Central memory CD8-positive, alpha-beta T cell (primary cell): ENCODE measurements at places on chromosomes 4 and X.

GRCh38 chr4:92163348-92163747 is 140.4 kb upstream of the GRID2 start:
- DNase-seq, result no peak

DNA sequence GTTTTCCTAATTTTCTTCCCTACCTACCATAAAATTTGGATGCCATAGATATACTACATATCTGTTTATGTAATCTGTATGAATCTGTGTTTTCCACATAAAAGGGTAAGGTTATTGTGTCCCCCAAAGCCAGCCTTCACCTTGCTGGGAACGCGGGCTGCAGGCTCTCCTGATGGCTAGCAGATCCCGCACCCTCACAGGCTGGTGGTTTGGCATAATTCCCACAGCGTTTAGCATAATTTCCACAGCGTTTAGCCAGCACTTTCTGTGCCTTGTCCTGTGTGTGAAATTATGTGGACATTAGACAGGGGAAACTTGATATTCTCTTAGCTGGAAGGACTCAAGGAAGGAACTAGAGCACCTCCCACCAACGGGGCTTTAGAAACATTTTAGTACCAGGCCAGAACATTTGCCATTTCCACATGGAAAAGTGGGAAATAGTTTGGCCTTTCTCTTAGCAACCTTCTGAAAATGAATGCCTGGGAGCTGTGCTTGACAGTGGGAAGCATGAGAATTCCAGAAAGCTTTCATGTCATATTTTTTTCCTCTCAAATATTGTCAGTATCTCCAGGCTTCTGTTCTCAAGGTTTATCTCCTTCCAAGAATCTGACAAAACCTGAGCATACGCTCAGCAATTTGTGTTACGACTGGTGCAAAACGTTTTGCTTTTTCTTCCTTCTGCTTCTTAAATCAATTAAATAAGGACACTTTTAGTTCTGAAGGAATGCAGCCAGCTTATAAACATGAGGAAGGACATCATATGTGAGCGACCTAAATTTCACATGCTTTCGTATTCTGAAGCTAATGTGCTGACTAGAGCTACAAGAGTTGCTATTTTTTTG is 67.9 kb downstream of the STK32B start:
- DNase-seq, result no peak

DNA sequence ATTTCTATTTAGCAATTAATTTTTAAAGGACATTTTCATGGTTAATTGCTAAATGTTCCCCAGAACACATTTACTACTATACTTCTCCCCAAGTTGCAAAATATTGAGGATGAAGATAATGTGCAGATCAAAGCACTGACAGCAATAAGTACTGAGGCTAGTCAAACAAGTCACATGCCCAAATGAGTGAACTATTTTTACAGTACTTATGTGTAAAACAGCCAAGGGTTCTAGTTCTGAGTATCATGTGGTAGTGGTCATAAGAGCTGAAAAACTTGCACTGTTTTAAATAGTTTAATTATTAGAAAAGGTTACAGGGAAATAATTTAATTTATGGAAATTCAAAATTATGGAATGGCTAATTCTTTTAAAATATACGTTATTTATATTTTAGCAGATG is 3.8 kb downstream of the GALNTL6 start:
- no peak for DNase-seq

DNA sequence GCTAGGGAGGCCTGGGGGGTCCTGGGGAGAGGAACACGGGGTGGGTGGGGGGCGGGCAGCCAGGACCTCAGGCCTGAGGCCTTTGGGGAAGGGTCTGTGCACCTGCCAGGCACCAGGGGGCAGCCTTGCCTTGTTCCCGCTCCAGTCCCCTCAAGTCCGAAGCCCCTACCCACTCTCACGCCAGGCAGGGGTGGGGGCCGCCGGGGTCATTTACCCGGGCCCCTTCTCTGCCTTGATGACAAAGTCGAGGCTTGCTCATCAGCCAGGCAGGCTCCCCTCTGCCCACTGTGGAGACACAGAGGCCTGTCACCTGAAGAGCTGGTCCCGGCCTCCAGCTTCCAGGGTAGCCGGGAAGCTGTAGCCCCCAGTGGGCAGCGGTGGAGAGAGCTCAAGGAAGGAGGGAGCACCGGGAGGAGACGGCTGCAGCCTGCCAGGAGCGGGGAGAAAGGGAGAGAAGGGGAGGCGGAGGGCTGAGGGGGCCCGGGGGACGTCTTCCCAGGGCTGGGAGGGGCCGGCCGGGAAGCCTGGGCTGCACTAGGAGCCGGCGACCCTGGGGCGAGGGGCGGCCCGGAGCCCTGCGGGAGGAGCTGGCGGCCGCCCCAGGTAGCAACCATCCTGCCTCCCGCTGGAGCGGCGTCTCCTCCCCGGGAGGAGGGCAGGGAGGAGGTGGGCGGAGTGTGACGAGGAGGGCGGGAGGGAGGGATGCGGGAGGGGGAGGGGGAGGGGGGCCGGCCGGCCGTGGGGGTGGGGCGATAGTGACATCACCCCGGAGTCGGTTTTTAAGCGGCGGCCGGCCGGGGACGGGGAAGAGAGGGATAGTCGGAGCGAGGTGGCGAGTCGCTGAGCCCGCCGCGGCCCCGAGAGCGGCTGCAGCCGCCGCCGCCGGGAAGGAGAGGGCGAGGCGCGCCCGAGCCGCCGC is at the start of gene SLC6A8:
Gene SLC6A8 (plus strand): TSS at position 806 of the 919 bp plus-strand sequence. CDS start 649 bp downstream, outside the sequence.
- DNase-seq, result no peak

- no peak for DNase-seq
These were observed 93.8 kb downstream of the TLL1 start for GRCh38 chr4:165966833-165967232.

GRCh38 chr4:141932490-141932889 is 296.1 kb downstream of the IL15 start:
- DNase-seq, result no peak

DNA sequence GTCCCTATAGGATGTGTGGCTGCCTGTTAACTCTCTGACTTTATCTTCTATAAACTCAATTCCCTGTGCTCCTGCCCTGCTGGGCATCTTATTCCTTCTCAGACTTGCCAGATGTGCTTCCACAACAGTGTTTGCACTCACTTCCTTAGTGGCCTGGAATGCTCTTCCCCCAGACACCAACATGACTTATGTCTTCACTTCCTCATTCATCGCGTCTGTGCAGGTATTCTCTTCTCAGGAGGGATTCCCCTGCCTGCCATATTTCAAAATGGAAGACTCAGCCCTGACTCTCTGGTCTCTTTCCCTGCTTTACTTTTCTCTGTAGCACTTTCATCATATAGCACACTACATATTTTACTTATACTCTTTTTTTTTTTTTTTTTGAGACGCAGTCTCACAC is 344.0 kb downstream of the CENPC start:
- DNase-seq, result no peak

GRCh38 chrX:10897768-10898167 is 213.4 kb upstream of the HCCS start:
- DNase-seq, result no peak

DNA sequence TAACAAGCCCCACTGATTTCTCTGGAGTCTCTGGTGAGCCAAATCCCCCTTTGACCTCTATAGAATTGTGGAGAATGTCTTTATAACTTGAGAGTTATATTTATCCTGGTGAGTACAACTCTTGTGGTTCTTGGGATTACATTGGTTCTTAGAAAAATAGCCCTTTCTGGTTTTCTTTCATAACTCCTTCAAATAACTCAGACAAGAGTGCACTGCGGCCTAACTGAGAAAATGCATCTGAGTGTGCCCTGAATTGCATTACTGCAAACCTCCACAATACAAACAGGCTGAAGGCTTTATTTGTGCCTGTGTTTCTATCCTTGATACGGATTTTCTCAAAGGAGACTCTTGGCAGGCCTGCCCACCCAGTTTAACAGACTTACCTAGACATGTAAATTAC is 2.7 kb downstream of the BEX3 start:
- DNase-seq, result no peak

GRCh38 chrX:40579900-40580536 is 752 bp upstream of the ATP6AP2 start:
- no peak for DNase-seq

GRCh38 chr4:87270144-87270543 is 49.7 kb upstream of the KLHL8 start:
- no peak for DNase-seq

GRCh38 chr4:86235549-86235948 is 124.3 kb downstream of the MAPK10 start:
- DNase-seq, result no peak

DNA sequence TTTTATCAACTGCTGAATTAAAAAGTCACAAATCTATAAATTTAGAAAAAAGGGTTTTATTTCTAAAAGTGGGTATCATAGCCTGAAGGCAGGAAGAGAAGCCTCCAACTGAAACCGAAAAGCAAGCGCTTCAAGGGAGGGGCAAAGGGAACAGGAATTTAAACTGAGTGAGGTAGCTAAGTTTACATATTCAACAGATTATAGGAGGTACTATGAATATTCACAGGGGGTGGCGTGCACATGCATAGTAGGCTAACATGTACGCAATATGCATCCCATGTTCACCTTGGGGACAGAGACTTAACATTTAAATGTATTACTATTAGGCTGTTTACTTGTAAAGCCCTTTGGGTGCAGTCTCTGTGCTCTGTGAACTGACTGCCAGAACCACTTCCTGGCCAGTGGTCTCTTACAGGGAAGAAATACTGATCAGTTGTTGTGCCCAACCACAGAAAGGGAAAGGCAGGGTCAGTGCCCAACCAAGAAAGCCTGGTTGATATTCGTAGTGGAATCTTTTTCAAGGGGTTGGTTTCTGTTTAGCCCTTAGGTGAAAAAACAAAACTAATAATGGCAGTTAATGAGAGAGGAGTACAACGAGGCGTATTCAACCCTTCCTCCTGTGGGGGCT is 168.7 kb upstream of the GALNTL6 start:
- no peak for DNase-seq

- DNase-seq, result no peak
These were observed 821.2 kb downstream of the RPA4 start for GRCh38 chrX:97704881-97705280.
